ENCODE measurements at places on chromosomes 6 and 20. TPM values are rescaled to one million over a fixed set of nuclear protein-coding genes. Genes with fewer than 3 reads are reported as not detected.

DNA sequence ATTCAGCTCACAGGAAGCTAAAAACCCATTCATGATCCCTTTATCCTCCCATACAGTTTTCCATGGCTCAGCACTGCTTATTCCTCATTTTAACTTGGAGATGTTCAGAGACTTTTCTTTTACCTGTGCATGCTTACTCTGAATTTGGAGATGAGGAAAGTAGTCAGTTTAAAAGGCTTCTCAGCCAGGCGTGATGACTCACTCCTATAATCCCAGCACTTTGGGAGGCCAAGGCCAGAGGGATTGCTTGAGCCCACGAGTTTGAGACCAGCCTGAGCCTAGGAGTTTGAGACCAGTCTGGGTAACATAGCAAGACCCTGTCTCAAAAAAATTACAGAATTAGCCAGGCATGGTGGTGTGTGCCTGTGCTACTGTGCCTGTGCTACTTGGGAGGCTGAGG, 30.3 kb upstream of the TMEM217 start:
- H3K4me3 ChIP-seq: no peak overlapping the region
- peaks cover 49% of the 10 kb centered on the region for H3K36me3 ChIP-seq
- H3K27ac ChIP-seq: no peak overlapping the region
- DNase-seq: no peak

Gene SEMG1
- not detected for total RNA-seq

Gene POPDC3
- not detected for total RNA-seq

Gene ARG1
- total RNA-seq: not detected

- peak overlapping the region; percentile 94 for H3K27ac ChIP-seq
- peaks cover 2% of the 10 kb centered on the region for H3K36me3 ChIP-seq
- peak; percentile 81 for DNase-seq
- no peaks in the 10 kb centered on the region for H3K27me3 ChIP-seq
These were observed 8.7 kb upstream of the AP5S1 start for GRCh38 chr20:3811467-3812258.

Measured in activated naive CD8-positive, alpha-beta T cell treated with anti-CD3 and anti-CD28 coated beads, Interleukin-2, amount 10 ng/mL, durations not matched to agents 7 days and 5 days (primary cell).